ENCODE measurements at places on chromosomes 11 and 22. TPM values are rescaled to one million over a fixed set of nuclear protein-coding genes. Genes with fewer than 3 reads are reported as not detected.

RAG2 gene
- not detected for total RNA-seq

- peaks cover 4% of the 10 kb centered on the region for H3K27me3 ChIP-seq
- peak; percentile 21 for DNase-seq
- no peaks in the 10 kb centered on the region for H3K36me3 ChIP-seq
- H3K4me1 ChIP-seq, result peaks cover 41% of the 10 kb centered on the region
- H3K27ac ChIP-seq, result peak overlapping the region; percentile 62
Observed at GRCh38 chr22:37552524-37553163, 7.6 kb upstream of the CDC42EP1 start.

PATE2 gene
- total RNA-seq, result not detected

DNA sequence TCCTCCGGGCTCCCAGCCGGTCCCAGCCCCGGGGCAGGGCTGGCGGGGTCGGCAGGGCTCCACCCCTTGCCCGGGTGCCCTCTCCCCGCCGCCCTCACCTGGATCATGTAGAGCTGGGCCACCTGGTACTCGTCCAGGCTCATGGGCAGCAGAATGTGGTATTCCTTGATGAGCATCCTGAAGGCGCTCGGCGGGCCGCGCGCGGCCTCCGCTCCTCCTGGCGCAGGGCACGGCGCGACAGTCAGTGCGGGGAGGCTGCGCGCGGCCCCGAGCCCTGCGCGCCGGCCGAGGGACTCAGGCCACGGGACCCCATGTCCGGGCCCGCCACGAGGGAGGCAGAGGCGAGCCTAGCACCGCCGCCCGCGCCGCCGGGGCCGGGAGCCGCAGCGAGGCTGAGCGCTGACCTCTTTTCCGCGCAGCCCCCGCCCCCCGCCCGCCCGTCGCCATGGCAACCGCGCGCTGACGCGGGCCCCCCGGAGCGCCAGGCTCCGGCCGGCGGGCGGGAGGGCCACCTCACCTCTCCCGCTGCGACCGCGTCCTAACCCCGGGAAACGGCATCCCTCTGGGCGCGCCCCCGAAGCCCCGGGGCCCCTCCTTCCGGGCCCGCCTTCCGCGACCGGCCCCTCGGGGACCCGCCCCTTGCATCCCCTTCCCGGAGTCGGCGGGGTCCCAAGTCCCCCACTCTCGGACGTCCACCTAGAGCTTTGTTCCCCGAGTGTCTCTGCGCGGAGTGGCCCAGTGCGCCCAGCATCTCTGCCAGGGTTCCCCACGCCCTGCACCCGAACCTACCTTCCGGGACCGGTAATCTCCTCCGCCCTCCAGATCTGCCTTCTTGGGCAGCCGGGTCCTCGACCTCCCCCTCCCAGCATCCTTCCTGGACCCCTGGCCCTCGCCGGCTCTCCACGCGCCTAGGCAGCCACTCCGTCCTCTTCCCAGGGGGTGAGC, 886 bp downstream of the PITPNM1 start:
- peak overlapping the region; percentile 75 for H3K27ac ChIP-seq
- H3K27me3 ChIP-seq, result peaks cover 10% of the 10 kb centered on the region
- H3K4me1 ChIP-seq, result peaks cover 37% of the 10 kb centered on the region
- peaks cover 9% of the 10 kb centered on the region for H3K36me3 ChIP-seq
- no peak for DNase-seq
- H3K4me3 ChIP-seq, result peak overlapping the region; percentile 89

GRCh38 chr22:44703255-44703870, 1.4 kb downstream of the PRR5 start:
- no peak overlapping the region for H3K27ac ChIP-seq
- no peak for DNase-seq
- H3K27me3 ChIP-seq, result peaks cover 4% of the 10 kb centered on the region
- H3K4me1 ChIP-seq, result peaks cover 38% of the 10 kb centered on the region

DNA sequence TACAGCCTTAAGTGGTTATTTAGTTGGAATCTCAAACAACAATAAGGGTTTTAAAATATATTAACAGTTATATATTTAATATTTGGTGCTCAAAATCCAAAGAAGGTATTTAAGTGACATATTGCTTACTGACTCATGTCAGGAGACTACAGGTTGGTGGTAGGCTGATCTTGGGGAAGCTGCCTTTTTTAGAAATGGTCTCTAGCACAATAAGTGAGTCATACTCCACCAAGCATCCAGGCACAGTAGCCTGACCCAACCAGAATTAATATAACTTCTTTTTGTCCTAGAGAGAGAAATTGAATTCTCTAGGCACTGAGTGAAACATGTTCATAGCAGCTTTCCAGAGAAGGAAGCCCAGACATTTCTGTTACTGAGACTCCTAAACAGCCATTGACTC, 868.5 kb upstream of the TENM4 start:
- no peak overlapping the region for H3K4me3 ChIP-seq
- no peak for DNase-seq
- no peaks in the 10 kb centered on the region for H3K36me3 ChIP-seq
- H3K4me1 ChIP-seq, result no peaks in the 10 kb centered on the region
- H3K27ac ChIP-seq, result no peak overlapping the region

GRCh38 chr22:38618258-38618657, 37.9 kb downstream of the FAM227A start:
- H3K36me3 ChIP-seq, result peaks cover 23% of the 10 kb centered on the region
- no peak overlapping the region for H3K27ac ChIP-seq
- H3K4me1 ChIP-seq, result peaks cover 4% of the 10 kb centered on the region
- no peak overlapping the region for H3K4me3 ChIP-seq

Measured in HFFc6 (cell line).